Astrocyte of the spinal cord (primary cell): ENCODE measurements at places on chromosomes 13 and 19.
A peak's percentile ranks its signal among the peaks of the same experiment; 100 is the strongest.

DNA sequence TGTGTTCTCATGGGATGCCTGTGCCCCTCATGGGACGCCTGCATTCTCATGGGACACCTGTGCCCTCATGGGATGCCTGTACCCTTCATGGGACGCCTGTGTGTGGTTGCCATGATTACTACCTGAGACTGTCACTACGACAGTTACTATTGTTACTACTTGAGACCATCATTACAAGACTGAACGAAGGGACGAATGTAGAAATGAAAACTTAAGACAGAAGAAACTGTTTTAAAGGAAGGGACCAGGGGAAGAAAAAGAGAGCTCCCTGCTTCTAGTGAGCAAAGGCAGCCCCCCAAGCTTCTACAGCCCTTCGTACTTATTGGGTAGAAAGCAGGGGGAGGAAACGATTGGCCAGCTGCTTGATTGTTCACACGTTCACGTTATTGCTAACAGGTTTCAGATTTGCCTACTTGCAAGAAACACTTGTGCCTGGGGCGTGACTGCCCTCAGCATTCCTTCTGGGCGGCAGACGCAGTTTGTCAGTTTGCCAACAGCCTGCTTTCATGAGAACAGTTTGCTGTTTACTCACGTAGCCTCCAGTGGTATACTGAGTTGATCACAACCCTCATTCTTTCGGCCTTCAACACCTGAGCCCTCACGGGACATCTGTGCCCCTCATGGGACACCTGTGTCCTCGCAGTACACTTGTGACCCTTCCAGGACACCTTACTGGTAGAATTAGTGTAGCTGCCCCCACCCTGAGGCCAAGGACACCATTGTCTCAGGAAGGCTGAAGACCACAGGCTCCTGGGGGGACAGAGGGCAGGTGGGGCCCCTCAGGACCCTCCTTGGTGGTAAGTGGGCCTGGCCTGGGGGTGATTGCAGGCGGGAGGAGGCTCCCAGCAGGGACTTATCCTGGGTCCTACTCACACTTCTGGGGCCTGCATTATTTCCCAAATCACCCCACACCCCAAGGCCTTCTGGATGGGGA, 2.5 kb upstream of the S1PR4 start:
- DNase-seq: peak; percentile 51

- no peak for DNase-seq
These were observed 762.2 kb downstream of the EFNB2 start for GRCh38 chr13:105773241-105773640.

GRCh38 chr19:48442116-48443035, 3.4 kb upstream of the GRWD1 start:
- DNase-seq: no peak

DNA sequence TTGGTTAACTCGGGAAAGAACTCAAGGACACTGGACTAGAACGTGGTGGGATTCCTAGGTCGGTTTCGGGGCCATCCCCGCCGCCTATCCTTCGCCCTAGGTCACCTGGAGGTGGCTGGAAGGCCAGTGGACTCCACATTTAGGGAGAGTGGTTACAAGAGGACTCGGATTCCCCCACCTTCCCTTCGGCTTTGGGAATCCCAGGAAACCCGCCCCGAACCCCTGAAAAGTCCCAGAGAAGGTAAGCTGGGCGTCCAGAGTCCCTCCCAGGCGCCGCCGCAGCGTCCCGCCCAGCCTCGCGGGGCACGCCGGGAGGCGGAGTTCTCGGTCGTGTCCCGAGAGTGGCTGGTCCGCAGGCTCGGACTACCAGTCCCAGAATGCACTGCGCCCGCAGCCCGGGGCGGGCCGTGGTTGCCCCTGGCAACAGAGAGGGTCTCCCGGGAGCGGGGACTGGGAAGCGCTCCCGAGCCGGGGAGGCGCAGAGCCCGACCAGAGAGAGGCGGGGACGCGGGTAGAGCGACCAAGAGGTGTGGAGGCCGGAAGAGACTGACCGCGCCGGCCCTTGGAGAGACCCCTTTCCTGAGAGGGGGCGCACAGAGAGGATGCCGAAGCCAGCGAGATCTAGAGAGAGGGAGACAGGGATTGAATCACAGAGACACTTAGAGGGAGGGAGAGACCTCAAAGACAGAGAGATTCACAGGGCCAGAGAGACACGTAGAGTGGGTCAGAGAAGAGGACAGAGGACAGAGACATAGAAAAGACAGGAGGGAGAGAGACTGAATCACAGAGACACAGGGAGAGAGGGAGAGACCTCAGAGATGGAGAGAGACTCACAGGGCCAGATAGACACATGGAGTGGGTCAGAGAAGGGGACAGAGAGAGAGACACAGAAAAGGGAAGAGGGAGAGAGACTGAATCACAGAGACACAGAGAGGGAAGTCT, 2.6 kb upstream of the PRKCG start:
- peak; percentile 91 for DNase-seq

DNA sequence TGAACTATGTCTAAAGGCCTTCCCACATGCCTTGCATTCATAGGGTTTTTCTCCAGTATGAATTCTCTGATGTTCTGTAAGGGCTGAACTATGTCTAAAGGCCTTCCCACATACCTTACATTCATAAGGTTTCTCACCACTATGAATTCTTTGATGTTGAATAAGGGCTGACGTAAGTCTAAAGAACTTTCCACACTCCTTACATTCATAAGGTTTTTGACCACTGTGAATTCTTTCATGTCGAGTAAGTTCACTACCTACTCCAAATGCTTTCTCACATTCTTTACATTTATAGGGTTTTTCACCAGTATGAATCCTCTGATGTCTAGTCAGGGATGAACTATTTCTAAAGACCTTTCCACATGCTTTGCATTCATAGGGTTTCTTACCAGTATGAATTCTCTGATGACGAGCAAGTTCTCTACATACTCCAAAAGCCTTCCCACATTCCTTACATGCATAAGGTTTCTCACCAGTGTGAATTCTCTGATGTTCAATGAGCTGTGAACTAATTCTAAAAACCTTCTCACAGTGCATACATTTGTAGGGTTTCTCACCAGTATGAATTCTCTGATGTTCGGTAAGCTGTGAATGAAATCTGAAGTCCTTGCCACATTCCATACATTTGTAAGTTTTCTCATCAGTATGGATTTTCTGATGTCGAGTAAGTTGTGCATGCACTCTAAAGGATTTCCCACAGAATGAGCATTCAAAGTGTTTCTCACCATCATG, 19.1 kb upstream of the ZNF260 start:
- peak; percentile 40 for DNase-seq

DNA sequence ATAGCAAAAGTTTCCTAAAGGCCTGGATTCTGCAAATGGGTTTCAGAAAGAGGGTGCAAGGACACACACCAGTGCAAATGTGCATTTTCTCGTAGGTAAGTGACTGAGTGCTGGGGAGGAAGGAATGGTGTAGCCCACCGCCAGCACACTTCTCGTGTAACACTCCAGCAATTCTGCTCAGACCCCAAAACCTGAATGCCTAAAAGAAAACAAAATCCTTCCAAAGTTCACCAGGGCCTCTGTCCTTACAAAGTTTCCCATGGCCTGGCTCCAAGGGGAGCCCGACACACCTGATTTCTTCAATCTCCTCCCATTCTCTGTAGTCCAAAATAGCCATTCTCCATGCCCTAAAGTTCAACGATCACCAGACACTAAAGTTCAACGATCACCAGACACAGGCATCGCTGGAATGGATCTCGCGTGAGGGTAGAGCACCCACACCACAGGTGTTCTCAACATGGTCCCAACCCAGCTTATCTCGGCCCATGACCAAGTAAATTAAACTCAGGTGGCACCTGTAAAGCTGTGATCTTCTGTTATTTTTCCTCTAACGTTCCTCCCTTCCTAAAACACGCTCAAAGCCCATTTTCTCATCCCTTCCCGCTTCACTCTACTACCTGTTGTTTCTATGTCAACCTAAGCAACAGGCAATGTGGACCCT, 46.0 kb downstream of the ABCC4 start:
- DNase-seq: no peak

GRCh38 chr13:21608961-21609360, 5.0 kb upstream of the MICU2 start:
- no peak for DNase-seq

DNA sequence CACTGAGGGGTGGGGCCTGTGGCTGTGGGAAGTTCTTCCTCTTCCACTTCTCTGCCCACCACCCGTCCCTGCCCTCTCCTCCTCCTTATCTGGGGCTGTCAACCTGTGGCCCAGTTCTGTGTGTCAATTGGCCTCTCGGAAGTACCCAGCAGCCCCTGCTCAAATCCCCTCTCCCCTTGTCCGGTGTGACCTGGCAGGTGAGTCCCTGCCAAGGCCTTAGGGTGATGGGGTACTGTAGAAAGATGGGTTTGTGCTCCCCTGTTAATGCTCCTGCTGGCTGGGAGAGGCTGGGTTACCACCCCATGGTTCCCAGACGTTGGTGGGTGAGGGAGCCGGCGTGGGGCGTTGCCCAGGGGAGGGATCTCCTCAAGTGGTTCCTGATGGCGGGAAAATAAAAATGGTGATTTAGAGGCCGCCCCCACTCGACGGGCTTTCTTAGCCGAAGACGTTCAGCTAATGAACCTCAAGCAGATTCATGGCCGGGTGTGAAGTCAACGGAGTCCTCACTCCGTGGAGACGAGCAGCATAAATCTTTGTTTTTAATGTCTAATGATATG, 141.2 kb downstream of the URI1 start:
- DNase-seq: no peak

- no peak for DNase-seq
These were observed 63.4 kb upstream of the MCF2L start for GRCh38 chr13:112905619-112905989.

- peak; percentile 39 for DNase-seq
These were observed 479.1 kb upstream of the MIR17HG start for GRCh38 chr13:90868321-90868920.

- no peak for DNase-seq
These were observed 10.4 kb downstream of the FCER2 start for GRCh38 chr19:7691497-7691896.

DNA sequence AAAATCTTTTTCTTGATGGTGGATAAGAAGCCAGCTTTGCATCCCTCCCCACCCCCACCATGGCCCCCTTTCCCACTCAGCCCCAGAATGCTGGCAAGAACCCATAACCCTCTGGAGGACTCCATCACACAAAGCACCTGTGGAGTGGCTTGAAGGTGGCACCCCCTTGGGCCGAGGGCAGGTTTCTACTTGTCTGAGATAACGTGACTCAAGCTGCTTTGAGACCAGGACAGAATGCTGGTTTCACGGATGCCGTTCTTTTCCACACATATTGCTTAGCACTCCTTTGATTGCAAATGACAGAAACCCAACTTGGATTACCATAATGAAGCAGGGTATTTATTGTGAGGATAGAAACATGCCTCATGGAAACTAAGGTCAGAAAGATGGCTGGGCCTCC, 82.2 kb downstream of the LACC1 start:
- no peak for DNase-seq

GRCh38 chr19:49767967-49768581, 1.3 kb downstream of the AP2A1 start:
- DNase-seq: no peak

- DNase-seq: no peak
These were observed 559.6 kb upstream of the SPRY2 start for GRCh38 chr13:80900561-80900960.

GRCh38 chr19:19871932-19872331, 6.2 kb downstream of the ZNF253 start:
- DNase-seq: no peak

DNA sequence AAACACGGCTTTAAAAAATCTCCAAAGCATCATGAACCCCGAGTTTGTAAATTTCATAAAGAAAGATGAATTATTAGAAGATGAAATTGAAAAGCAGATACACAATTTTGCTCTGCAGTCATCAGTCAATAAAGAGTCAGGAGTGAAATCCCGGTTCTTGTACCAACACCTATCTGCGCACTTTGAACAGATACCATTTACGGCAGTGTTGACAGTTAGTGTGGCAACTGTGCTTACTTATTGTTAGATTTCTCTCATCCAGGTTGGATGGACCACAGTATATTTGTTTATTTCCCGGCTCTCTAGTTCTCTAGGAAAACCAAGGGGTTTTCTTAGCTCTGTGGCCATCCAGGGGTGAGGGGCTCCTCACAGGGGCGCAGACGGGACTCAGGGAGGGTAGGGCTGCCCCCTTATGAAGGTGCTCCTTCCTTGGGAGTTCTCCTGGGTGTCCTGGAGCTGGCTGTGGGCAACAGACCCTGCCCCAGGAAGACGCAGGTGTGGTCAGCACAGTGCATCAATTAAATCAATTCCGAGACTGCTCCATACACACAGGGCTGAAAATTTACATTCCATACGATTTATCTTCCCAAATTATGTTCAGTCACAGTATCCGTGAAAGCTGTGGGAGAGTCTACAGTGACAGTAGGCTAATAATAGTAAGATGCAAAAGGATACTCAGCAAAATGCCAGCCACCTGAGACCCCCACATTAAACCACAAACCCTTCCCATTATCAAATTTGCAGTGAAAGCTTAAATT, 107.0 kb upstream of the C1QTNF9B start:
- no peak for DNase-seq

DNA sequence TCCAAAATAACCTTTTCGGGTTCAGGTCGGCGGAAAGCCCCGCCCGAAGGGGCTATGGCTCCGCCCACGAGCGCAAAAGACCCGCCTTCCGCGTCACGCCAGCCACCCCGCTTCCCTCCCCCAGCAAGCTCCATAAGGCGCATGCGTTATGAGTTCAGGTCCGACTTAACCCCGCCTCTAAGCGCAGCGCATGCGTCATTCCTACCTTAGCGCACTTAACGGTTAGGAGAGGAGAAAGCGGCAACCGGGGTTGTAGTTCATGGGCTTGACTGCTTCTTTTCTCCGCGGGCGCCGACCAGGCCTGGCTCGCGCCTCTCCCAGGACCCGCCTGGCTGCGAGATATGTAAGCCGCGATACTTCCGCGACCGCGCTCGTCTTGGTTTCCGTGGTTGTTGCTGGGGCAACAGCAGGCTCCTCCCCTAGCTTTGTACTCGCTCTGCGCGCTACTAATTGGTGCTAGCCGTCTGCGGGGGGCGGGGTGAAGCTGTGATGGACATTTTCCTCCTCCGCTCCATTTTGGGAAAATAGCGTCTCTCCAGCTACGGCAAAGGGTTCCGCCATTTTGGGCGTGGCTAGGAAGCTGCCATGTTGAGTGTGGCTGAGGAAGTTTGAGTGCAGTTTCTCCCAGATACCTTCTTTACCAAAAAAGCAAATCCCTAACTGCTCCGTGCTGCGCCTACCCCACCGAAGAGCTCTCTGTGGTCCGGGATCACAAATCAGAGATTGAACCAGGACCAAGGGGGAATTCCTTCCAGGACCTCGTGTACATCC, at the start of gene B9D2:
TSS of gene B9D2 (minus strand) at position 397 of the 771 bp plus-strand sequence. CDS start 630 bp downstream, outside the sequence.
- DNase-seq: peak; percentile 98

DNA sequence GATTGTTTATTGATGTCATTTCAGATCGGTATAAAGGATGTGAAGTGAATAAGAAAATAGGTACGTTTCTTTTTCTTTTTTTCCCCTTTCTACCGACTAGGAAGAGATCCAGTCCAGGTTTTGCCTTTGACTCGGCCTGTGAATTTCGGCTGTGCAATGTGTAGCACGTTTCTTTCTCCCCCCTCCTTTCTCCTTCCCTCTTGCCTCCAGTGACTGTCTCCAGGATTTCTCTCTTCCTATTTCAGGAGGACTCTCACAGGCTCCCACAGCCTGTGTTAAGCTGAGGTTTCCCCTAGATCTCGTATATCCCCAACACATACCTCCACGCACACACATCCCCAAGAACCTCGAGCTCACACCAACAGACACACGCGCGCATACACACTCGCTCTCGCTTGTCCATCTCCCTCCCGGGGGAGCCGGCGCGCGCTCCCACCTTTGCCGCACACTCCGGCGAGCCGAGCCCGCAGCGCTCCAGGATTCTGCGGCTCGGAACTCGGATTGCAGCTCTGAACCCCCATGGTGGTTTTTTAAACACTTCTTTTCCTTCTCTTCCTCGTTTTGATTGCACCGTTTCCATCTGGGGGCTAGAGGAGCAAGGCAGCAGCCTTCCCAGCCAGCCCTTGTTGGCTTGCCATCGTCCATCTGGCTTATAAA, at the start of gene GPC6:
TSS of gene GPC6 (plus strand) at position 185 of the 657 bp plus-strand sequence.
- DNase-seq: peak; percentile 96

- DNase-seq: no peak
These were observed 2.2 kb downstream of the XAB2 start for GRCh38 chr19:7627166-7627565.
